Stimulated activated CD4-positive, alpha-beta T cell treated with anti-CD3 and anti-CD28 coated beads, Interleukin-15, amount 100 ng/mL, for 1 hour (primary cell): ENCODE measurements at places on chromosomes 1 and 21.

GRCh38 chr1:230069796-230070195, 2.8 kb downstream of the GALNT2 start:
- DNase-seq, result no peak

DNA sequence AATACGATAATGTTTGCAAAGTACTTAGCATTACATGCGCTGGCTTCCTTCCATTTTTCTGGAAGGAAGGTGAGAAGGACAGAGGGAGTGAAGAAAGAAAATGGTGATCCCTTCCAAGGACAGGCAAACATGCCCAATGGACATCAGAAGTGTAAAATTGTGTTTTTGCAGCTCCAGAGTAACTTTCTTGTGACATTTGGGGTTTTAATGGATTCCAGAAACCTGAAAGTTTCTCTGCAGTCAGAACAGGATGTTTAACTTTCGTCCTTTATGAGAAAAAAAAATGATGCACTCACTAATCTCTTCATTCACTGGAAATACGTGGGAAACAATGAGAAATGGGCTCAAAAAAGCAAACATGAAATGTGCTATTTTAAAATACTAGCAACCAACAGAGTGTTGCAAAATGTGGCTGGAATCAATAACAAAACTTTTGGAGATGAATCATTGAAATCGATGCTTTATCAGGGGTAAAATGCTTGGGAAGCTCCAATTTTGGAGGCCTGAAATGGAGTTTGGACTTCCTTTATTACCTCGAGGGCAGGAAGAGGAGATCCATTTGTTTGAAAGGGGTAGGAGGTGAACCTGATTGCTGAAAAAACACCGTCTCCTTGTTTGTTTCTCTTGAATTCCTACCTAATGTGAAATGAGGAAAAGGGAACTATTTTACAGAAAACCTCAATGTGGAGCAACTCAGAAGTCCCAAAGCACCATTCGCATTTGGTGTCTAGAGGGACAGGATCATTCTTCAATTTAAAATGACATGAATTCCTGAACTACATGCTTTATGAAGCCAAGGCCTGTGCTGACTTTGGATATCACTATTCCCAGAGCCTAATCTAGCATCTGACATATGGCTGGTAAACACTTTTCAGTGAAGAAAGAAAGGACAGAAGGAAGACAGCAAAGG, 129.5 kb downstream of the TRABD2B start:
- no peak for DNase-seq

GRCh38 chr1:111594306-111594693, 25.3 kb upstream of the RAP1A start:
- no peak for DNase-seq

- no peak for DNase-seq
Measured at GRCh38 chr1:10765734-10766478, 30.5 kb downstream of the CASZ1 start.

DNA sequence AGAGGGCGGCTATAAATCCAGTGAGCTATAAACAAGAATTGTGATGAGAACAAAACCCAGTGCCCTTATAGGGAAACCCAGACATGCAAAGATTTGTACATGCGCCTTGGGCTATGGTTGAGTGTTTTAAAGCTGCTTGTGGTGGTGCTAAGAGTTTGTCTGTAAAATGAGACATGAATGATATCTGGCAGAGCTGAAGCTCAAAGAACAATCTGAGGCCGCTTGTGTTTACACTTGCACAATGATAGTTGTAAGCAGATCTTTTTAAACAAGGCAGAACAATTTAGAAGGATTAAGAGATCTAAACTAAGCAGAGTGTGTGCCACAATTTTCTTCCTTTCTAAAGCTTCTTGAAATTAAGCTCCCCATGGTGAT, 80.4 kb upstream of the ADAMTS5 start:
- DNase-seq, result no peak

- no peak for DNase-seq
Measured at GRCh38 chr1:199102239-199102638, 463.4 kb downstream of the PTPRC start.

DNA sequence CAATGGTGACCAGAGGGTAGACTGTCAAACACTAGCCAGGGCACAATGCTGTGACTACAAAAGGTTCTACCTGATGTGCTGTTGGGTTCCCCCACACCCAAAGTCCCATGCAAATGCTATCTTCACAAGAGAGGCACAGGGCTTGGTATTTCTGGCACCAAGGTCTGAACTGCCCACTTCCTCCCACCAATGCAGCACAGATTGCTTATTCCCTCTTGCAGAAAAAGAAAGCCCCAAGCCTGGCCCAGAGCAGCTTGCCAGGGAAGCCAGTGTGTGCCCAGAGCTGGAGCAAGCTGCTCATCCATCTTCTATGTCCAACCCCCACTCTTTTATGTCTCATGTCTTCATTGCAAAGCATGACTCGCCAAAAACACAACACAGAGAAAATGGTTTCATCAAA, 149.4 kb upstream of the CAMK1G start:
- no peak for DNase-seq

DNA sequence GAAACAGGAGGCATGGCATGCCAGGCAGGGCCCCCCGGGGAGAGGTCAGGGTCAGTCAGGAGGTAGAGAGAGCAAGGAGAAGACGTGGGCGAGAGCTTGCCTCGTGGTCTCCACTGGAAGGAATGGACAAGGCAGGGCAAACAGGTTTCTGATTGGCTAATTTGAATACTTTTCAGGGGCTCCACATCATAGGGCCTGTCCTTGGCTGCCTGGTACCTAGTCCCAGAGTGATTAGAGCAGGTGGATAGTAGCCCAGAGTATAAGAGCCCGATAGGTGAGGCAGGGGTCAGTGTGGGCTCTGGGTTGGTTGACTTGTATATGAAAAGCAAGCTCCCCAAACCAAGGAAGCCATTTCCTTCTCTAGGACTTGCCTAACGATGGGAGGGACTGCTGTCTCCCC, 178.6 kb downstream of the ZP4 start:
- no peak for DNase-seq

- no peak for DNase-seq
Measured at GRCh38 chr21:36547464-36547863, 67.5 kb upstream of the CLDN14 start.

DNA sequence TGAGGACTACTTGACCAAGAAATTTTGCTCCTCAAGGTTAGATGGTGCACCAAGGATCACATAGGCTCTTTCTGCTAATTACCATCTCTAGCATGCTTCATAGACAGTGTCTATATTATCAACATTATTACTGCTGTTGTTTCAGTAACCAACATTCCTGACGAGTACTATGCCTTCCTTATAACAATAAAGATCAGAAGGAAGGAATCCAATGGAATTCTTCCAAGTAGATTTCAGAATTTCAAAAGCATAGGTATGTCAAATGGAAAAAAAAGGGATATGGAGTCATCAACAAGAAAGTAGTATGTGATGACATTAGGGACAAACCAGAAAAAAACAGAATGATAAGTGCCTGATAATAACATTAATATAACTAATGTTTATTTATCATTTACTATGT, 39.6 kb upstream of the LPGAT1 start:
- no peak for DNase-seq

- no peak for DNase-seq
Measured at GRCh38 chr1:93584261-93585003, 97.2 kb downstream of the BCAR3 start.

DNA sequence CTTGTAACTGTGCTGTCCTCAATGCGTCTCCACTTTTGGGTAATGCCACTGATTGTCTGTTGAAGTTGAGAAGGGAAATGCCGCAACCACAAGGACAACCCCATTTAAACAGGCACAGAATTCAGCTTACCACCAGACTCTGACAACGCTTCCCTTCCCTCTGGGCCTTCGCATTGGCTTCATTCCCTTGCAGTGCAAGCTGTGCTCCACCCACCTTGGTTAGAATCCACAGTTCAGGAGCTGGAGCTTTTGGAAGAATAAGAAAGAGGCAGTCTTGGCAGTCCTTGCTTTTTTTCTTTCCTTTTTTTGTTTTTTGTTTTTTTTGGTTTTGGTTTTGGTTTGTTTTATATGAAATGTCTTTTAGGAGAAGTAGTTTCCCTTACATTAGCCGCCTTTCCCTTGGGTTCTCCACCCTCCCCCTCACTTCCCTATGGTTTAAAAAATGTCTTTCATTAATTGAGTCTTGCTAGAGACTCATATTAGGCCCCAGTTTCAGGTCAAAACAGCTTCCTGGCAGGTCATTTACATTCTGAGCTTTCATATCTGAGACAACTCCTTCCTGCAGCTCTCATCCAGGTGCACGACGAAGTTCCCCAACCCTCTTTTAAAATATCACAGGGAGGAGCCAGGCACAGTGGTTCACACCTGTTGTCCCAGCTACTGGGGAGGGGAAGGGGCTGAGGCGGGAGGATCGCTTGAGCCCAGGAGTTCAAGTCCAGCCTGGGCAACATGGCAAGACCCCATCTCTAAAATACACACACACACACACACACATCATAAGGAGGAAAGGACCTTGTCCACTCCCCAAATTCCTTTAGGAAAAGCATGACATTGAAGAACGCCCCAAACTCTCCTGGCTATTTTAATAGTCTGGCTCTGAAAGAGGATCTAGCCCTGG, 20.7 kb upstream of the LAX1 start:
- no peak for DNase-seq

- no peak for DNase-seq
Measured at GRCh38 chr1:159970932-159971342, 16.9 kb upstream of the SLAMF9 start.

GRCh38 chr1:204316164-204316563, 43.6 kb downstream of the PLEKHA6 start:
- DNase-seq, result no peak

DNA sequence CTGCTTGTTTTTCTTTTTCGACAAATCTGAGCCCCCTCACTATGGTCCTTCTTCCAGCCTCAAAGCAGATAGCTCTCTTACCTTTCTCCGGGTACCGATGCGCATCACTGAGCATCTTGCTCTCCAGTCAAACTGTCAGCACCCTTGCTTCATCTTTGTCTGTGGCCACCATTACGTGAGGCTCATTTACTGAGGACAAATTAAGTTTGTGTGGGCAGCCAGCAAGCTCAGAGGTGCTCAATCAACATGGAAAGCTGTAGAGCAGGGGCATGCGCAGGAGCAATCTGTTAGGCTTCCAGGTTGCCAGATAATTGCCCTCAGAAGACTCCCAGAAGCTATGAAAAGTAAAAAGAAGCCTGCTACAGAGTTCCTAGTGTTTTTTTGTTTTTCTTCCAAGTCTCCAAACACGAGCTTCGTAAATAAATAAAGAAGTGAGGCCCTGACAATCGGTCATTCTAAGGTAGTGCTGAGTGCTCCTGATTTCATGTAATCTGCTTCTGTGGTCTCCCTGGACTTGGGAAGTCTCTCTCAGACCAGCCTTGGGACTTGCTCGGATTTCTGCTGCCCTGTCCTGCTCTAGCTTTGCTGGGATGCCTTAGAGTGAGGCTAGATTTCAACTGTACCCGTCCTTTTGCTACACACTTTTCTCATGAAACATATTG, 1.8 kb downstream of the C1orf53 start:
- no peak for DNase-seq

GRCh38 chr1:68745451-68745850, 248.6 kb upstream of the DEPDC1 start:
- no peak for DNase-seq

GRCh38 chr1:199682081-199682480, 345.4 kb upstream of the NR5A2 start:
- no peak for DNase-seq

- no peak for DNase-seq
Measured at GRCh38 chr1:233790662-233791371, 113.7 kb upstream of the SLC35F3 start.

DNA sequence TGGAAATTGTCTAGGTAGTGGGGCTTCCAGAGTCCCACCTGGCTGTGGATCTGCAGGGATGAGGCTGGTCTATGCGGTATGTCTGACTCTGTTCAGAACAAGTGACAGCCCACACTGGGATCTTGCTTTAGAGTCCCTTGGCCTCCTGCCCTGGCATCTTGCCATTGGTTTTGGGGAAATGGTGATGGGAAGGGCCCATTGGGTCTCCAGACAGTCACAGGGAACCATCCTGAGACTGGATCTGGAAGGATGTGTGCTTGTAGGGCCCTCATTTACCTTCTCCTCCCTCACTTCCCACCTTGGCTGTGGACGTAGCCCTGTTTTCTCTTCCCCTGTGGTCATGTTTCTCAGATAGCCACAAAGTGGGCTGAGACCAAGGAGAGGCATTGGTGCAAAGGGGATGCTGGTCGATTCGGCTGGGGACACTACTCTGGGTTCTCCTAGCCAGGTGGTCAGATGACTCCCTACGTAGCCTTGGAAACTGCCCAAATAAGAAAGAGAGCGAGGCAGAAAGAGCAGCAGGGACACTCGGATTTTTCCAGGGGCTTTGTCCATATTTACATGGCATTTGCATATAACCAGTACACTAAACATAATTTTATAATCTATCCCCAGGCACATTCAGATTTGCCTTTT, 15.1 kb downstream of the SOX13 start:
- DNase-seq, result no peak

- DNase-seq, result no peak
Measured at GRCh38 chr1:186183970-186184628, 191.0 kb downstream of the TPR start.

GRCh38 chr1:104105465-104105864, 355.8 kb downstream of the AMY1C start:
- no peak for DNase-seq

GRCh38 chr1:184376369-184376768, 10.5 kb upstream of the C1orf21 start:
- no peak for DNase-seq

DNA sequence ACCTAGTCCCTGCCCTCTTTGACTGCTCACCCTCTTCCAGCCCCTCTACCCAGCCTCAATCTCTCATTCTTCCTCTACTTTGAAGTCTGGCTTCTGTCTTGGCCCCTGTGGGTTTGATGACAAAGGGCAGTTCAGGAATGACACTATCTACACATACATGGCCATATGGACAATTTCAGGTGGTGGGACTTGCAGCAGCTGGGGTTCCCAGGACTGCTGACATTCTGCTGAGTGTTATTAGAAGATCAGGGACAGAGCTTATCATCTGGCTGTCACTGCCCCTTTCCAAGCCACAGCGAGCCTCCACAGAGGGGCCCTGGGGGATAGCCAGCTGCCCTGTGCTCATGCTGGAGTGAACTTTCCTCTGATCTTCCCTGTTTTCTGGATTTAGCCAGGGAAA, 97.4 kb upstream of the IPO9 start:
- DNase-seq, result no peak

- no peak for DNase-seq
Measured at GRCh38 chr1:63674865-63675419, 81.7 kb downstream of the PGM1 start.

- DNase-seq, result peak; percentile 58
Measured at GRCh38 chr1:160085686-160086455, 4.5 kb downstream of the KCNJ9 start.

- no peak for DNase-seq
Measured at GRCh38 chr1:21882721-21883415, 54.2 kb downstream of the HSPG2 start.
